ENCODE measurements at places on chromosomes 6 and 20.

DNA sequence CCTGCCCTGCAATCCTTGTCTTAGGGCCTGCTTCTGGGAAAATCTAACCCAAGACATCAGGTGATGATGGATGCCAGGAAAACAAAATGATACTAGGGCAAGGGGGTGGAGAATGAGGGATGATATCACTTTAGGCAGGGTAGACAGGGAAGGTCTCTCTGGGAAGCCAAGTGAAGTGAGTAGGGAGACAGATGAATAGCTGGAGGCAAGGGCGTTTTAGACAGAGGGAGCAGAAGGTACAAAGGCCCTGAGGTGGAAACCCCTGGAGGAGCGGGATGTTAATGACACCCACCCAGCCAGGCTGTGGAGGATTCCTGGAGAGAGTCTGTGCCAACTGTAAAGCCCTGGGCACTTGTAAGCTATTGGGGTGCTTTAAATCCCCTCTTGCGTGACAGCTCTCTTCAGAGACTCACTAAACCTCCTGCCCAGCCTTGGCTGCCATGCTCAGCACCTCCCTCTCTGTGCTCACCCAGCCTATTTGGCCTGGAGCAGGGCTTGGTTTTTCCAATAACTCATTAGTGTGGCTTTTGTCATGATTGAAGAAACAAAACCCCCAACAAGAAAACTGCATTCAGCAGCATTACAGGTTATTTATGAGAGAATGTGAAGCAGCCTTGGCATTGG, 12.4 kb upstream of the MDGA1 start:
- DNase-seq, result no peak

GRCh38 chr6:112846681-112847080, 499.6 kb downstream of the RFPL4B start:
- DNase-seq, result no peak

DNA sequence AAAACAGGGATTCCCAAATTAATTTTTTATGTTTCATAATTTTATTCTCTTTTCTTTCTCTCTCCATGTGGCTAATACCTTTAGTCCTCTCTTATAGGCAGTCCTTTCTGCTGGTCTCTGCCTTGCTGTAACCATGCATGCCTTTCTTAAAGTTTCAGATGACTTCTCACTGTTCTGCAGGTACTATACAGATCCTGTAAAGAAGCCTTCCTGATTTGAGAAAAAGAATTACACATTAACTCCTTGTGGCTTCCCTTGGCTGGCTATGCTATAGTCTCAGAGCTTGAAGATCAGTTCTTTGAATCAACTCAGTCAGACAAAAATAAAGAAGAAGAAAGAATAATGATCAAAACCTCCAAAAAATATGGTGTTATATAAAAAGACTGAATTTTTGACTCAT, 7.3 kb upstream of the GPR63 start:
- DNase-seq, result no peak

- no peak for DNase-seq
Measured at GRCh38 chr6:107538856-107539387, 49.0 kb downstream of the SOBP start.

- DNase-seq, result no peak
Measured at GRCh38 chr6:1515280-1515679, 94.4 kb upstream of the FOXC1 start.

DNA sequence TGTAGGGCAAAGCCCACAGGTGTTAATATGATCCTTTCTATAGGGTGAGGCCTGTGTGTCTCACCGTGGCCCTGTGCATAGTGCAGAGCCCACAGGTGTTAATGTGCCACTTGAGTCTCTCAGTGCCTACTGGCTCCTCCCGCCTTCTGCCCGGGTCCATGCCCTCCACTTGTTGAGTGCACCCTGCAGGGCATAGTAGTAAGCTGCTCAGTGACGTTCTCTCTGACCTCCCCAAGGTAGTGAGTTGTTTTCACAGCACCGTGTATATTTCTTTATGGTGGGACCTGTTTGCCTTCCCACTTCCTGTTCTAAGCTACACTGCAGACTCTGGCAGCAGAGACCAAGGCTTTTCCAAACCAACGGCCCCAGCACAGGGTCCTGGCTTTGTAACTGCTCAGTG, 64.5 kb upstream of the SLC22A1 start:
- no peak for DNase-seq

DNA sequence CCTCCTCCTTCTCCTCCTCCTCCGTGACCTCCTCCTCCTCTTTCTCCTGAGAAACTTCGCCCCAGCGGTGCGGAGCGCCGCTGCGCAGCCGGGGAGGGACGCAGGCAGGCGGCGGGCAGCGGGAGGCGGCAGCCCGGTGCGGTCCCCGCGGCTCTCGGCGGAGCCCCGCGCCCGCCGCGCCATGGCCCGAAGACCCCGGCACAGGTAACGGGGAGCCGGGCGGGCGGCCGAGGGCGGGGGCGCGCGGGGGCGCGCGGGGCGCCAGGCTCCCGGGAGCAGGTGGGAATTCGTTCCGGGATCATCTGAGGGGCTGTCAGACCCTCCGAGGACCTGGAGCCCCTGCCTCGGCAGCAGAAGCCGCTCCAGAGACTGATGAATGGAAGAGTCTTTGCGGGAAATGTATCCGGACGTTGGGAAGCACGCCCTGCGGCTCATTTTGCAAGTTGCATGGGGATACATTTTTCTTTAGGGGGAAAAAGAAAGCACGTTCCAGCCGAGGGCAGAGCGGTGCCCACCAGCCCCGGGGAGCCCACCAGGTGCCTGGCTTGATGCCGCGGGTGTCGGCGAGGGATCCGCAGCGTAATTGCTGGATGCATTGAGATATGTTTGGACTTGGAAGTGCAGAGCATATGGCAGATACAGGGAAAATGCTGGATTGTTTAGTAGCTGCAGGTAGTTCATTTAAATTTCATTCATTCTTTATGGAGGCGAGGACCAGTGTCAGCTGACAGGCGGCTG, 394 bp downstream of the MYB start:
- DNase-seq, result no peak

DNA sequence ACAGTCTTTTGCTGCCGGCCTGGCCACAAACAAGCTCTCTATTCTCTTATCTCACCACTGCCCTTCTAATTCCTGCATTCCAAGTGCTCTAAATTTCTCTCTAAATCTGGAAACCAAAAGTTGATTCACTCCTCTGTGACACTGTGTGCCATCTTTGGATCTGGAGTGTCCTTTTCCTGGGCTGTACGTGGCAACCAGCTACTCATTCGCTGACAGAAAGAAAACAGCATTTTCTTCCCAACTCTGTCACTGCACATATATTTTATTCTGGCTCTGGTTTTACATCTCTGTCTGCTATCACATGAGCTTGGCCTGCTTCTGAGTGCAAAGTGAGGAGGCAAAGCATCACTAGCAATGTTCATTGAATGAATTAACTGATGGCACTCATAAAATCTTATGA, 397.2 kb upstream of the MAP3K7 start:
- DNase-seq, result no peak

DNA sequence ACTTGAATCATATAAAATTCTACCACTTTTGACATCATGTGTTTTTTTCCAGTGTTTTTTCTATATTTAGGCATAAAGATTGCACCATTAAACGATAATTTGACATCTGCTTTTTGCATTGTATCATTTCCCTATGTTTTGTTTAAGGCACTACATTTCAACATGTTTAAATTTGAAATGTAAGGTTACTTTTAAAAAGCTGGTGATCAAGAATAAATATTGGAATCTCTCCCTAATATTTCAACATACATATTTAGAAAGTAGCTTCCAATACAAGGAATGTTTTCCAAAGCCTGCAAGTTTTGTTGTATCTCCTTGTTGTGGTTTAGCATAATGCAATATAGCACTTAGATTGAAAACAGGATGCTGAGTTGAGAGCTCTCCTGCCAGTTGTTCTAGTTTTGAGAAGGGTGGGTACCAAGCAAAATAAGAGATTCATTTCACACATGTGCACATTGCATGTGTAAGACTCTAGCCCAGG, 76.5 kb downstream of the SYNJ2 start:
- DNase-seq, result no peak

- no peak for DNase-seq
Measured at GRCh38 chr6:131399433-131399832, 173.6 kb upstream of the ARG1 start.

DNA sequence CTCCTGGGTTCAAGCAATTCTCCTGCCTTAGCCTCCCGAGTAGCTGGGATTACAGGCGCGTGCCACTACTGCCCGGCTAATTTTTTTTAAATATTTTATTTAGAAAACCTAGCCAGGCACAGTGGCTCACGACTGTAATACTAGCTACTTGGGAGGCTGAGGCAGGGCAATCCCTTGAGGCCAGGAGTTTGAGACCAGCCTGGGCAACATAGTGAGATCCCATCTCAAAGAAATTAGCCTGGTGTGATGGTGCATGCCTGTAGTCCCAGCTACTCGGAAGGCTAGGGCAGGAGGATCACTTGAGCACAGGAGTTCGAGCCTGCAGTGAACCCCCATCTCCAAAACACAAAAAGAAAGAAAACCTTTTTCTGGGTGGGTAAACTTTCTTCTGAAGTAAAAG, 2.4 kb downstream of the SLC44A4 start:
- DNase-seq, result no peak

- peak; percentile 5 for DNase-seq
Measured at GRCh38 chr6:150537893-150538292, 61.8 kb upstream of the PLEKHG1 start.

DNA sequence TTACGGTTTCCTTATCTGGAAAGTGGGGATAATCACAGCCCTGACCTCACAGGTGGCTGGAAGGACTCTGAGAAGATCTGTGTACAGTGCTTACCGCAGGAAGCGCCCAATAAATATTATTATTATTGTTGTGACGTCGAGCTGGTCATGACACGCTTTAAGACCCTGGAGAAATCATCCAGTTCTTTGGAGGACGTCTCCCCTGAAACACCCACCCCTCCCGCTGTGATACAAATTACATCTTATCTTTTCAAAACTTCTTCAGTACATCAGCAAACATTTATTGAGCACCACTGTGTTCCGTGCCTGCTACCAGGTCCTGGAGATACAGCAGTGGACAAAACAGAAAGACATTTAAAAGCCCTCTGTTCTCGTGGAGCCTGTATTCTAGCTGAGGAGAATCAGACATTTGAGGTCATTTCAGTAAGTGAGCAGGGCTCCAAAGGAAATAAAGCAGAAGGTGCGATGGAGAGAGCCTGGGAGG, 118.7 kb downstream of the CEBPB start:
- no peak for DNase-seq

DNA sequence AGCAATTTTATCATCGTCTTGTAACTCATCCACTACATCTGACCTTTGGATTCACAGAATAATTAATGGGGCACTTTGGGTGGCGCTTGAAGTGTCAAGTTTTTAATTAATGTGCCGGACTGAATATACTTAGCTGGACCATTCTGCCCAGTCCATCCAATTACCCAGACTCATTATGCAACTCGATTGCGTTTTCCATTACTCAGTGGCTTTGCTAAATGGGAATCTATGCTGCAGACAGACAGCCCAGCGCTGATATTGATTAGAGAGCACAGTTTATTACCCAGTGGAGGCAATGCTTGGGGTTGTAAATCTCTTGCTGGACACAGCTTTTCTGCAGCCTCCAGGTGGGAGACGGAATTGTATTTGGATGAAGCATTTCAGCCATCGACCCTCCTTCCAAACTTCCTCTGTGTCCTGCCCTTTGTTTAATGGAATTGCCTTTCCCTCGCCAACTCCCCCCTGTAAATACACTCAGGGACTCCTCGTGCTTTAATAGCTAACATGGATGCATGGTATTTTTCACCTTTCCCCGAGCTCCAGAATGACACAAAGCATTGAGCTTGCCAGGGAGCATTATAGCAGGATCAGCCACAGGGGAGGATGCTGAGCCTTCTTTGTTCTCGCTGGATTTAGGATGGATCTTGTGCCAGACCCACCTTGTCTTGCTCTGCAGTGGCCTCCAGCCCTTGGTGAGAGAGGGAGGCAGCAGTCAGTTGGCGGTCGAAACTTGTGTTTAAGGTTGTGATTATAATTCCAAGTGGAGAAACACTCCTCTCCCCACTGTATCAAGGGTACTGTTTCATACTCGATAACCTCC, 59.7 kb downstream of the EDN3 start:
- no peak for DNase-seq

GRCh38 chr6:37038292-37039198, 33.1 kb downstream of the FGD2 start:
- peak; percentile 71 for DNase-seq

GRCh38 chr6:157718503-157719187, 104.4 kb upstream of the SNX9 start:
- no peak for DNase-seq

DNA sequence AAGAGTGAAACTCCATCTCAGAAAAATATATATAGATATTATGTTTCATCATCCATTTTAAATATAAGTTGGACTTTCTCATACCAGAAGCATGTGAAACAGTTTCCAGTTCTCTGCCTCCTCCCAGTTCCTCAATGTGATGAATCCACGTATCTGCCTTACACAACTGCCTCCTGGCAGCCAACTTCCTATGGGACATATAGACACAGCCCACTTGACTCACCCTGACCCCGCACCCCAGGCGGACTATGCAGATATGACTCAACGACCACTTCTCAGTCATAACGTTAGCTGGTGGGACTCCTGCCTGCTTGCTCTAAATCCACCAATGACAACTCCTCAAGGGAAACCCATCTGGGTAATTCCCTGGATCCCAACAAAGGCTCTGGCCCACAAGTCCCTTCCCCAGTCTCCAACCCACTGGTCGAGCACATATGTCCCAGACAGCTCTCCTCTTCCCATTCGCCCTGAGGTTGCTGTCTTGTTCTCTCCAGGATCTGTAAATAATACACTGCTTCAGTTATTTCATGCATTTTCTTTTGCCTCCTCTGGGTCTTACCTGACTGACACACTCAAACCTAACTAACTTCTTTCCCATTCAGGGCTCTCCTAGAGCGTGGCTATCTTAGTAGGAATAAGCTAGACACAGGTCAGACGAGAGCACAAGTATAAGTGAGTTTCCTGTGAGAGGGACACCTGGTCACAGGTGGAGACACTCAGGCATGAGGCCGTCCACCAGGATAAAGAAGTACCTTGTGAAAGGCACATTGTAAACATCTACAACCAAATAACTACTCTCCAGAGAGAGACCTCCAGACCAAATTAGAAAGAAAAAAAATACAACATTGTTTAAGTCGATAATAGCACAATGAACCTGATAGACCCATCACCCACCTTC, 548.5 kb downstream of the CD83 start:
- no peak for DNase-seq

- no peak for DNase-seq
Measured at GRCh38 chr20:57655809-57656155, 35.6 kb upstream of the ZBP1 start.

GRCh38 chr6:116513224-116513875, 1.9 kb downstream of the CALHM5 start:
- no peak for DNase-seq

DNA sequence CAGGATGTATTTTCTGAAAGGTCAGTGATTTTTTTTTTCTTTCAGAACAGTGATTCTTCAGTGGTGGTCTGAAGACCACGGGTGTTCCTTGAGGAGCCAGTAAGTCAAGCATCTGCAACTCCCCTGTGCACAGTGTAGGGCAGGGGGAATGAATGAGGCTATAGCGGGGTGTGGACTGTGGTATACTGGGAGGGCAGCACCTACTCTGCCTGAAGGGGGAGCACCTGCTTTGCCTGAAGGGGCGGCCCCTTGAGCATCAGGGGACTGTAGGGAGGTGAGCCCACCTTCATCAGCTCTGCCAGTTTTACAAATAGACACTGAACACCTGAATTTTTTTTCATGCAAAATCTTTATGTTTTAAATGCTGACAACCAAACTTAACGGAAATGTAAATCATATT, 77.5 kb upstream of the RIPOR2 start:
- no peak for DNase-seq
